ENCODE measurements at places on chromosomes 12 and 14. TPM values are rescaled to one million over a fixed set of nuclear protein-coding genes. Genes with fewer than 3 reads are reported as not detected.

ANO4 gene
- total RNA-seq = 0.28 TPM

DNA sequence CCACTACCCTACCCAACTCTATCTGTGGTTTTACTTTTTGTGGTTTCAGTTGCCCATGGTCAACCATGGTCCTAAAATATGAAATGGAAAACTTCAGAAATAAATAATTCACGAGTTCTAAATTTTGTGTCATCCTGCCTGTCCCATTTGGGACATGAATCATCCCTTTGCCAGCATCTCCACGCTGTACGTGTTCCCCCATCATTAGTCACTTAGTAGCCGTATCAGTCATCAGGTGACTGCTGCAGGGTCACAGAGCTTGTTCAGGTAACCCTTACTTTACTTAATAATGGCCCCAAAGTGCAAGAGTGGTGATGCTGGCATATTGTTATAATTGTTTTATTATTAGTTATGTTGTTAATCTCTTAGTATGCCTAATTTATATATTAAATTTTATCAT is 209.9 kb downstream of the ITPR2 start:
- no peaks in the 10 kb centered on the region for H3K4me1 ChIP-seq
- H3K4me3 ChIP-seq = no peak overlapping the region
- H3K36me3 ChIP-seq = peaks cover 15% of the 10 kb centered on the region
- DNase-seq = no peak

DNA sequence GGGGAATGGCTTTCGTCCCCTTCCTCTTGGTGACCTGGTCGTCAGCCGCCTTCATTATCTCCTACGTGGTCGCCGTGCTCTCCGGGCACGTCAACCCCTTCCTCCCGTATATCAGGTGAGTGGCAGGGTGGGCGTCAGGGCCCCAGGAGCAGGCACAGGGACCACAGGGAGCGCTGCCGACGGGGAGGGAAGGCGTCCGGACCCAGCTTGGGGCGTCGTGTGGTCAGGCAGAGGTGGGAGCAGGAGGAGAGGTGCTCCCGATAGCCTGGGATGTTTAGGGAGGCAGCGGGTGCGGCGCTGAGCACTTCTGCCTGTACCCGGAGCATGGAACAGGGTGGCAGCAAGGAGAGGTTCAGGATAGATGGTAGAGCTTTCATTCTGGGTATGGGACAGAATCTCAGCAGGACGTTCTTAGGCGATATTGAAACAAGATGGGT is 444 bp downstream of the DRAM1 start:
- H3K27me3 ChIP-seq = no peaks in the 10 kb centered on the region
- peak overlapping the region; percentile 97 for H3K27ac ChIP-seq
- H3K4me3 ChIP-seq = peak overlapping the region; percentile 84
- peak; percentile 35 for DNase-seq

MYL6 gene
- total RNA-seq = 1,188 TPM

DNA sequence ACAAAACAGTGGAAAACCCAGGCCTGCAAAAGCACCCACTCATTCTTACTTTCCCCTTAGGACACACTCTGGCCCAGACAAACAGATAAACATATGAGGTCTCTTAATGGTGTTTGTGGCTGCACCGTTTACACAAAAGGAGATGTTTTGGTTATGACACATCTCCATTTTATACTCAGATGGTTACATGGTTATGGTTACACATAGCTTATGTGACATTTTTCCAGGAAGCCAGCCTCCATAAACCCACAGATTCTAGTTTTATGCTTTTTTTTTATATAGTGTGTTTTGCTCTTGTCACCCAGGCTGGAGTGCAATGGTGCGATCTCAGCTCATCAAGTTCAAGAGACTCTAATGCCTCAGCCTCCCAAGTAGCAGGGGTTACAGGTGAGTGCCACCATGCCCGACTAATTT is 3.5 kb upstream of the KLRD1 start:
- H3K27me3 ChIP-seq = no peaks in the 10 kb centered on the region
- no peak overlapping the region for H3K27ac ChIP-seq
- no peak overlapping the region for H3K4me3 ChIP-seq
- H3K36me3 ChIP-seq = no peaks in the 10 kb centered on the region

RBM25 gene
- total RNA-seq = 42.1 TPM

DNA sequence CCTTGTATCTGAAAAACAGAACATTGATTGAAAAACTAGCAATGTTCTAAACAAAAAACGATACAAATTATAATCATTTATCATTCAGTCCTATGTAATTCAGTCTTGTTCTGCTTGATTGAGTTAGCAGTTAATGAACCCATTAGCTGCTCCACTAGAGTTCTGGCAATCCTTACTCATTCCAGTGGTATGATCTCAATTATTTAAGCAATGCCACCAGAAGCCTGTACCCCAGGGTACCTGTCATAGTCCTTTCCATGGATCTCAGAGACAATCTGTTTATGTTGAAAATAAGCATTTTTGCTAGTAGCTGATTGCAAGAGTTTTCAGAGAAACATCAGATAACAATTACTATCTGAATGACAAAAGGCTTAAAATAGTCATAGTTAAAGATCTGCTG is 115.9 kb downstream of the UNC79 start:
- H3K27me3 ChIP-seq = no peaks in the 10 kb centered on the region
- DNase-seq = no peak
- H3K36me3 ChIP-seq = no peaks in the 10 kb centered on the region
- H3K27ac ChIP-seq = no peak overlapping the region
- H3K4me3 ChIP-seq = no peak overlapping the region

Data from heart right ventricle (tissue), 16 donors.